DMS153 (cell line): ENCODE measurements at places on chromosomes 6 and 20.
A peak's percentile ranks its signal among the peaks of the same experiment; 100 is the strongest.

DNA sequence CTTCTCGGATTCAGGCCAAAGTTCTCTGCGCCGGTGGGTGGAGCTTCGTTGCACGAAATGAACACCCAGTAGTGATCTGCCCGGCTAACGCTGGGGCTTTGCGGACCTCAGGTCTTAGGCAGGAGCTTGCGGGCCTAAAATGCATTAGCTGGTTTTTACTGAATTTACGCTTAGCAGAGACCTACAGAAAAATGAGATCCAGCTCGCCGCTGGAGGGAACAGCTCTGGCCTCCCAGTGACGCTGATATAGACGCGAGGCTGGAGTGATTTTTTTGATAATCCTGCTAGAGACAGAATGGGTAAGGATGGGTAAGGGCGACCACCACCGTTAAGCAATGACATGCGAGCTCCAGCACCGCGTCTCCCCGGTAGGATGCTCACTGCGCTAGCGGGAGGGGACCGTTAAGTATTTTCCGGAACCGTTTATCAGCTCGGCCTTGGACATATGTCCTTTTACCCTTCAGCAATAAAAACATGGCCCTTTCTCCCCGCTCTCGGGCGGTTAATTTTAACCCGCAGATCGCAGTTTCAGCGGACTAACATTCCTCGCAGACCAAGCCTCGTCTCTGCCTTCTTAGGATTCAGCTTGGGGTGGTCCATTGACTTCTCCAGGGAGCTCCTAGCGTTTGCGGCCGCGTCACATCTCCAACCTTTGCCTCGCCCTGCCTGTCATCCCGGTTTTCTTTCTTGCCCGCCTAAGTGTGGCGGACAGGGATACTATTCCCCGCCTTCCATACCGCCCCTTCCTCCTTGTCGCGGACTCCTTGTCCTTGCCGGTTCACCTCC lies 109.3 kb downstream of the GPX5 start:
- no peak for DNase-seq

- no peak for DNase-seq
These were observed 179.3 kb downstream of the CARMIL1 start for GRCh38 chr6:25458485-25458884.

DNA sequence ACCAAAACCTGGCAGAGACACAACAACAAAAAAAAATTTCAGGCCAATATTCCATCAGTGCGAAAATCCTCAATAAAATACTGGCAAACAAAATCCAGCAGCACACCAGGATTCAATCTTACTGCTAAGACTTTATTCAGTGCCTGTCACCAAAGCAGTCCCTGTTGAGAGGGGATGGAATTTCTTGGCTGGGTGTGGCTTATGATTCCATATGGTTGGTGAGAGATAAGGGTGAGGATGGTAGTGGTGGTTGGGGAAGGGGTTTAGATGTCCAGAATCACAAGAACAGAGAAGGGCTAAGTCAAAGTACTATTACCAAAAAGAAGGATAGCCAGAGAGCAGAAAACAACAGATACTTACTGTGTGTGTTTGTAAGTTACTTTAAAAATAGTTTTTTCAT lies 152.8 kb upstream of the SLC35B3 start:
- no peak for DNase-seq

- DNase-seq, result no peak
These were observed 670.8 kb downstream of the TFAP2A start for GRCh38 chr6:9744119-9744518.

- no peak for DNase-seq
These were observed 66.8 kb upstream of the HMGN3 start for GRCh38 chr6:79301290-79301689.

GRCh38 chr20:47501116-47501481 lies 588 bp upstream of the NCOA3 start:
- DNase-seq, result no peak

DNA sequence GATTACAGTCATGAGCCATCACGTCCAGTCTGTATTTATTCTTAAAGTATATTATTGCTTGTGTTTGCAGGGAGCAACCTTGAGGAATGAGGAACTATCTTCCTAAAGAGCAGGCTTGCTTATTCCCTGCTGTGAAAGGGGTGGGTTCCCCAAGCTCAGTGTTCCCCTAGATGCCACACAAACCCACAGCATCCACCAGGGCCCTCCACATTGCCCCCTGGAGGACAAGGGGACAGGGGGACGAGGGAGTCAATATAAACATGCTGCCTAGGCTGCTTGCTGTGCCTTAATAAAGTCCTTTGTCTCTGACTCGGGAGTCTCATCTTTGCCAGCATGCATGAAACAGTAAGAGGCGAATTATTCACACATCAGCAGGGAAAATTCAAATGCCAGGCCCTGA lies 8.0 kb upstream of the IDH3B start:
- no peak for DNase-seq

- no peak for DNase-seq
These were observed 2.3 kb downstream of the CLPS start for GRCh38 chr6:35794536-35795452.

DNA sequence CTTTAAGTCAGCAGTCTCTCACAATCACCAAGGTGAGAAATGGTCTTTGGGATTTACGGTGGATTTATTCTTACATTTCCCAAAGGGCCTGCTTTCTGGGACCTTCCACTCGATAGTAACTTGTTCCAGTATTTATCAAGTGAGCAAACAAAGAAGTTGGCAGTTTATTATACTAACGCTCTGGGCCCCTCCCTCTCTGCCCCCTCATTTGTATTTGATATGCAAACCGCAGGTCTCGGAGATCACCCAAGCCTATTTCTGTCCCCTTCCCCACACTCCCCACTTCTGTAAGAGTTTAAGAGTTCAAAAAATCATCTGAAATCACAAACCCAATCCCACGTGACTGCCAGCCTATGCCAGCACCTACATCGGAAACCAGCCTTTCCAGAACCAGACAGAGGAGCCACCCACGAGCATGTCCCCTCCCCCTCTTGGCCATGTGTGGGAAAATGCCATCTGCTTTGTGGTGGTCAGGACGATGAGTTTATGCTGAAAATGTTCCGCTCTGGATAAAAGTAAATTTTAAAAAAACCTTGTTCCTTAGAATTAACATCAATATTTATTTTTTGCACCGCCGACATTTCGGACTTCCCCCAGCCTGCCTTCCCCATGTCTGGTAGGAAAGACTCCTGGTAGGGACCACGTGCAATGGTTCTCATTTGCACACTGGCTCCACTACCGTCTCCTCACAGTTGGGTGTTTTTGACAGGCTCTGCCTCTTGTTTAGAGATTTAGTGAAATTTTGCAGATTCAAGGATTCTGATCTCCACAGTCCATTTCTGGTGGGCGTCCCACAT lies 281.0 kb downstream of the TFAP2C start:
- no peak for DNase-seq

DNA sequence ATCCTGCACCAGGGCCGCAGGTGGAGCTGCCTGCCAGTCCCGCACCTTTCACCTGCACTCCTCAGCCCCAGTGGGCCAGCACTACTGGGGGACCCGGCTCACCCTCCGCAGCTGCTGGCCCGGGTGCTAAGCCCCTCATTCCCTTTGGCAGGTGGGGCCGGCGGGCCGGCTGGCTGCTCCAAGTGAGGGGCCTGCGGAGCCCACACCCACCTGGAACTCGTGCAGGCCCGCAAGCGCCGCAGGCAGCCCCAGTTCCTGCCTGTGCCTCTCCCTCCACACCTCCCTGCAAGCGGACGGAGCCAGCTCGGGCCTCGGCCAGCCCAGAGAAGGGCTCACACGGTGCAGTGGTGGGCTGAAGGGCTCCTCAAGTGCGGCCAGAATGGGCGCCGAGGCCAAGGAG lies 199.0 kb upstream of the HS3ST5 start:
- no peak for DNase-seq

DNA sequence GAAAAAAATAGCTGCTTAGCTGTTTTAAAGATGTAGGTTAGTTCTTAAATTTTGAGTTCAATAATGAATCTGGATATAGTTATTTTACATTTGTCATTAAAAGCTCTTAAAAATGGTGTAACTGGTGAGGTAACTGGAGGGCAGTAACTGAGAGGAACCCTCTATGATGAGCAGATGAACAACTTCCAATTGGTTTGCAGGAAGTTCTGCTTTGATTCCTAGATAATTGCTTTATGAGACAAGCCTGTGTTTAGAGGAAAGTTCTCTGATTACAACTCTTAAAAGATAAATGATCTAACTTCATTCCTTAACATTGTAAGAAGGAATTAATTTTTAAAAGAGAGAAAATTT lies 8.5 kb downstream of the MYLIP start:
- no peak for DNase-seq

GRCh38 chr6:147218797-147219196 lies 14.6 kb downstream of the STXBP5 start:
- no peak for DNase-seq

- no peak for DNase-seq
These were observed 78.3 kb upstream of the FYN start for GRCh38 chr6:111951497-111952085.

GRCh38 chr20:63319164-63320040 lies 26.4 kb downstream of the COL20A1 start:
- no peak for DNase-seq

GRCh38 chr20:59728722-59729430 lies 124.5 kb downstream of the PHACTR3 start:
- DNase-seq, result no peak

DNA sequence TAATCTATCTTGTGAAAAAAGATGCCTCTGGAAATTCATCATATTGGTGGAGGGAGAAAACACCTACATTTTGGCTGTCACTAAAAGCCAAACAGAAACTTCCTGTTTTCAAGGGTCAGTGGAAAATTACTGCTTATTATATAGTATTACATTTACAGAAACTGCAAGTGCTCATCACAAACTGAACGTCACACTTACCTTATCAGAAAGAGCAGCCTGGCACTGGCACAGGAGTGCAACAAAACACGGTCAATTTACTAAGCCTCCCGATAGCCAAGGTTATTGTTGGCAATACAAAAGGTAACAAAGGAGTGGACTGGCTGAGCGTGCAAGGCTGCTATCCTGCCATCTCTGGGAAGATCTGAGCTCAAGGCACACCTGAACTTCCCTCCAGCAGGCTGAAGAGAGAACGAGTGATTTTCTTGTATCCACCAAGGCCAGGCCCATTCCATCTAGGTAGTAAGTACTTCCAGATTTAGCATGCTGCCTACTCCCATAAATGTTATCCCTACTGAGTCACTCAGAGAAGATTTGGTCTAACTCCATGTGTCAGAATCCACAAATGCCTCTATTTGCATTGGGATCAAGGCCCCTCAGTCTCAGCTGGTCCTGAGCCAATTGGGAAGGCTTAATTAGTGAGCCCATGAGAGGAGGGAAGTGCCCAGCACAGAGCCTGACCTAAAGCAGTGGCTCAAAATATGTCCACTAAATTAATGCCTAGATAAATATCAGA lies 399.8 kb downstream of the BTBD9 start:
- DNase-seq, result peak; percentile 54

- DNase-seq, result peak; percentile 78
These were observed 8.3 kb downstream of the CCM2L start for GRCh38 chr20:32018269-32019155.

DNA sequence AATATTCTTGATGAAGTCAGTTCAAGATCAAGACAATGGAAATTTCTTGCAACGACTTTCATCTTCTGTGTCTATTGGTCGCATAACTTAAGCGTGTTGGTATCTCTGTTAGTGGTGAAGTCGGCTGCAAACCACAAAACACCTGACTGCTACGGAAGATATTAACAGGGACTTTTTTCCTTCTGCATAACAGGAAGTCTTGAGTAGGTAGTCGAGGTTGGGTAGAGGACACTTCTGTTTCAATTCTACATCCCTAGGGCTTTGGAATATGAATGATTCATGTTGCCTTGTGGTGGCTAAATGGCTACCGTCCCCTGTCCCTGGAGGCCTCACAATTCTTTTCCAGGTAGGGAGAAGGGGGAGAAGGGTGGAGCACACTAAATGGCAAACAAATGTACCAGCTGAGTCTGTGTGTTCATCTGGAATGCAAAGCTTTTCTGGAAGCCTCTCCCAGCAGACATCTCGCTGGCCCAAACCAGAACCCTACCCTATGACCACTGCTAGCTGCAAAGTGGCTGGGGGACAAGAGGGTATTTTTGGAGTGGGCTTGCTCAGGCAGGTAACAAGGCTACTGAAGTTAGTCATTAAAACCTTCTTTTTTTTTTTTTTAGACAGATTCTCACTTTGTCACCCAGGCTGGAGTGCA lies 34.6 kb upstream of the NKX2-2 start:
- peak; percentile 72 for DNase-seq

- no peak for DNase-seq
These were observed 61.7 kb downstream of the SNX9 start for GRCh38 chr6:157884756-157885155.

GRCh38 chr6:13131935-13132661 lies 196.2 kb downstream of the TBC1D7 start:
- no peak for DNase-seq
